PC-3 (cell line): ENCODE measurements at places on chromosomes 13 and 19. TPM values are rescaled to one million over a fixed set of nuclear protein-coding genes. Genes with fewer than 3 reads are reported as not detected.

- H3K27me3 ChIP-seq, result no peaks in the 10 kb centered on the region
- no peak overlapping the region for H3K27ac ChIP-seq
- H3K36me3 ChIP-seq, result no peaks in the 10 kb centered on the region
- peak; percentile 56 for DNase-seq
These were observed 833.9 kb downstream of the SLITRK1 start for GRCh38 chr13:83048419-83048818.

LSM7 gene
- 204 and 282 TPM in 2 replicates for total RNA-seq

DNA sequence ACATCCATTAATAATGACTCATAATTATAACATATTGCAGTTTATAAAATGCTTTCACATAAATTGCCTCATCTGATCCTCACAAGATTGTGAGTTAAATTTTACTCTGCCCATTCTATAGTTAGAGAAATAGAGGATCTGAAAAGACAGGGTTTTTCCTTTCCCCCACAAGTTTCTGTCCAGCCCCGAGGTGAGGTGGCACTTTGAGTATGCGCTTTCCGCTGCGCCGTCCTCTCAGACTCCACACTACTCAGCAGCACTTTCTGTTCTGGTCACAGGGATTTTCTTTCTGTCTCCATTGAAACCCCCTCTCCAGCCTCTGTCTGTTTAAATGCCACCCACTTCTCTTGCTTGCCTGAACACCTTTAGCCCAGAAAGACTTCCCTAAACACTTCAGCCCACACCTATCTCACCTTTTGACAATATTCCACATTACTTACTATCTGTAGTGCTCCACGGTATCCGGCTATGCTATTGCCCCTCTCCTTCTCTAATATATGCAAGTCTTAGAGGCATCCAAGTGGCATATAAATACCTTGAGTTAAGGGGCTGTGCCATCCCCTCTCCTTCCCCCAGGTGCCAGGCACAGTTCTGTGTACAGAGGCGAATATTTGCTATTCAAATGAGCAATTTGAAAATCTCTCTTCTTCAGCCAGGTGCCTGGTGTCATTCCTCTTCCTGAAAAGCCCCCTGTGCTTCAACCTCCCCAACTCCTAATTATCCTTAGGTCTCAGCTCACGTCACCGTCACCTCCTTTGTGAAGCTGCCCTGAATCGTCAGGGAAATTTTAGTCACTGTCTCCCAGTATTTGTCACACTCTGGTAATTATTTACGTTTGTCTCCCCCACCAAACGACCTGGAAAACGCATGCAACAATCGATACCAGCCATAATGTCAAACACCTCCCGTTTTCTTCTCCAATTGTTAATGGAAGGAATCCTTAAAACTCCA is 268.7 kb downstream of the NHLRC3 start:
- no peak overlapping the region for H3K4me3 ChIP-seq
- no peaks in the 10 kb centered on the region for H3K36me3 ChIP-seq
- H3K27ac ChIP-seq, result no peak overlapping the region

PODNL1 gene
- 0.92 TPM in 1 of 2 replicates, not detected in the other for total RNA-seq

GRCh38 chr19:9498183-9498902 is at the start of gene ZNF560:
TSS of gene ZNF560 (minus strand) at chr19:9498616. CDS start at chr19:9475313, 23,303 bp downstream.
- H3K27ac ChIP-seq, result no peak within 1 kb of the TSS
- no peak for DNase-seq
- no peaks in the 10 kb centered on the region for H3K27me3 ChIP-seq
- no peak within 1 kb of the TSS for H3K4me3 ChIP-seq

DNA sequence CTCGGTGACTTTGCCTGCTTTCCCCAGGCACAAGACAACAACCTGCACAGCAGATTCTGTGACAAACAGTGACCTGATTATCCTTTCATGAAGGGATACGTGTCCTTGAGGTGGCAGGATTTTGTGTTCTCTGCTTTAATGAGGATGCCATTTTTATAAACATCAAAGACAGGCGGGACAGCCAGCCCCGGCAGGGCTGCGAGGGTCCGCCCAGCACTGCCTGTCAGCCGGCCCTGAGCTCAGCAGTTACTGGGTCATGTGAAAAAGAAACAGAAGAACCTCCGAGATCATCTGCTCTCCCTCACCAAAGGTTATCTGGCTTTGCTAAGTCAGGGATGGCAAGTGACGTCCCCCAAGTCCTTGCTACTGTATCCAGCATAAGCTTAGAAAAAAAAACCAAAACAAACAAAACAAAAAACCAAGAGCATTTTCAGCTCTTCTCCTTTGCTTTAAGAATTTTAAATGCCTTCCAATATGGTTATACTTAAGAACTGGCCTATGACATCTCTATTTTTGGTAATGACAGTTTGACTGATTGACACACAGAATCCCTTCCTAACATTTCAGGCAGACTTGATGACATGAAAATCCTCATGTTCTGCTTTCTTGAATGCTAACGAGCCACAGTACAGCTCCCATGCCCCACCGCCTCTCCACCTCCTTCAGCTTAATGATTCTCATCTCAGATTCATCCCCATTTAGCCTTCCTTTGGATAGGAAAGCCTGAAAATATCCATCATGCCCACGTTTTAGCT is 666.6 kb upstream of the ARGLU1 start:
- no peak overlapping the region for H3K4me3 ChIP-seq
- H3K36me3 ChIP-seq, result no peaks in the 10 kb centered on the region
- no peaks in the 10 kb centered on the region for H3K4me1 ChIP-seq
- H3K27me3 ChIP-seq, result no peaks in the 10 kb centered on the region

HDGFL2 gene
- total RNA-seq, result 111 and 165 TPM in 2 replicates

GRCh38 chr13:36725936-36726335 is 52.1 kb downstream of the SERTM1 start:
- H3K4me3 ChIP-seq, result no peak overlapping the region
- H3K27me3 ChIP-seq, result no peaks in the 10 kb centered on the region
- no peaks in the 10 kb centered on the region for H3K4me1 ChIP-seq
- H3K36me3 ChIP-seq, result no peaks in the 10 kb centered on the region
- no peak for DNase-seq

- H3K27ac ChIP-seq, result no peak overlapping the region
- no peak overlapping the region for H3K4me3 ChIP-seq
- no peak for DNase-seq
- H3K4me1 ChIP-seq, result no peaks in the 10 kb centered on the region
These were observed 316.0 kb downstream of the FOXO1 start for GRCh38 chr13:40350283-40350992.

DNA sequence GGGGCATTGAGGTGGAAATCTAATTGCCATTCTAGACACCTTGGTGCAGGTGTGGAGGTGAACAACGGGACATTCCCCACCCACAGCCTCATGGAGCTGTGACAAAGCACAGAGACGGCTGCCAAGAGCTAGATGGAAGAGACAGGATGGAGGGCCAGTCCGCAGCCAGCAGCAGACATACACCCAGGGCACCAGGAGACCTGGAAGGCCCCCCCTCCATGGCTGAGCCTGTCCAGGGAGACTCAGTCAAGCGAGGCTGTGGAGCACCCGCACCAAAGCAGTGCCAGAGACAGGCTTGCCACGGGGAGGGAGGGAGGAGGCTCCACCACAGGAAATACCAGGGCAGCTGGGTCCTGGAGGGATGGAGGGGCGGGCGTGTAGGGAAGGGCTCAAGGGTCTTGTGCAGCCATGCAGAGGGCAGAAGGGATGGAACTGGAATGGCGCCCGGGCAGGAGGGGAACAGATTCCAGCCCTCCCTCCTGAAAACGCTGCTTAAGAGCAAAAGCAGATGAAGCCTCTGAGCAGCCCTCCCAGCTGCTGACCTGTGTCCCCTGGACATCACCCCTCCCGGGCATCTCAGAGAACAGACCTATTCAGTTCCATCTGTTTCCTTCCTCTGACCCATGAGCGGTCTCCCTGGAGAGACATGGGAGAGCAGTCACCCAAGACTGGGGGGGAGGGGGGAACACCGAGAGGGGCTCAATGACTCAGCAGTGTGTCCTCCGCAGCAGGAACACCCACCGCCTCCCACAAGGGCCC is 14.4 kb downstream of the EPS15L1 start:
- H3K4me1 ChIP-seq, result peaks cover 16% of the 10 kb centered on the region; the same call in 1 of the 2 replicates
- no peaks in the 10 kb centered on the region for H3K27me3 ChIP-seq
- no peak overlapping the region for H3K4me3 ChIP-seq
- no peaks in the 10 kb centered on the region for H3K36me3 ChIP-seq
- H3K27ac ChIP-seq, result no peak overlapping the region

GRCh38 chr19:54532528-54532927 is 29.9 kb downstream of the LAIR2 start:
- DNase-seq, result no peak
- H3K4me1 ChIP-seq, result no peaks in the 10 kb centered on the region
- no peak overlapping the region for H3K4me3 ChIP-seq
- peaks cover 98% of the 10 kb centered on the region for H3K27me3 ChIP-seq
- no peaks in the 10 kb centered on the region for H3K36me3 ChIP-seq
- H3K27ac ChIP-seq, result no peak overlapping the region

DNA sequence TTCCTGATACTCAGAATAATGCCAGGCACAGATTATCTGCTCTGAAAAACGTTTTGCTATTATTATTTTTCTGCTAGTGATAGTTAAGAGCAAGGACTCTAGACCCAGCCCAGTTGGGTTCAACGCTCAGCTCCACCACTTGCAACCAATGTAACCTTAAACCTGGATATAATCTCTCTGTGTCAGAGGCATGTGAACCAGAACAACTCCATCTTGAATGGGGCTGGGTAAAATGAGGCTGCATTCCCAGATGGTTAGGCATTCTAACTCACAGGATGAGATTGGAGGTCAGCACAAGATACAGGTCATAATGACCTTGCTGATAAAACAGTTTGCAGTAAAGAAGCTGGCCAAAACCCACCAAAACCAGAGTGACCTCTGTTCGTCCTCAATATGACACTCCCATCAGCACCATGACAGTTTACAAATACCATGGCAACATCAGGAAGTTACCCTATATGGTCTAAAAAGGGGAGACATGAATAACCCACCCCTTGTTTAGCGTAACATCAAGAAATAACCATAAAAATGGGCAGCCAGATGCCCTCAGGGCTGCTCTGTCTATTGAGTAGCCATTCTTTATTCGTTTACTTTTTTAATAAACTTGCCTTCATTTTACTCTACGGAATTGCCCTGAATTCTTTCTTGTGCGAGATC is 13.6 kb downstream of the FAM187B start:
- no peak overlapping the region for H3K27ac ChIP-seq
- no peak overlapping the region for H3K4me3 ChIP-seq
- no peaks in the 10 kb centered on the region for H3K36me3 ChIP-seq
- no peak for DNase-seq
- peaks cover 11% of the 10 kb centered on the region for H3K4me1 ChIP-seq

ANGPTL8 gene
- not detected in 2 replicates for total RNA-seq

TNFSF9 gene
- total RNA-seq, result 9.6 and 12.5 TPM in 2 replicates

- DNase-seq, result peak; percentile 2
- H3K27me3 ChIP-seq, result no peaks in the 10 kb centered on the region
- no peaks in the 10 kb centered on the region for H3K4me1 ChIP-seq
These were observed 1273.3 kb upstream of the ATXN8OS start for GRCh38 chr13:68834375-68834774.

PDX1 gene
- total RNA-seq, result 0.17 TPM in 1 of 2 replicates, not detected in the other

DNA sequence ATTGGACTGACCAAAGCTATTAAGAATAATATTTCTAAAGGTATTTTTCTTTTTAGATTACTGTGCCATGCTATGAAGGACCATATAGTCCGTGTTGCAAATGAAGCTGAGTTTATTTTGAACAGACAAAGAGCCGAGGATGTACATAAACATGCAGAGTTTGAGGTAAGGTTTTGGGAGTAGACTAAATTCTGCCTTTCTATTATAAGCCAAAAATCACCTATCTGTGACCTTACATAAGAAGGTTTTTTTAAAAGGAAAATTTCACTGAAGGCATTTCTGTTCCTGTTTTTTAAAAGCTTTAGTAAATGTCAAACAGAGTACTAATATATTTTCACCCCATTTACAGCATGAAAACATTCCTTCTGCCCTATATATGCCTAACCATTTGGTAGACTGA is 127.4 kb downstream of the MAB21L1 start:
- no peaks in the 10 kb centered on the region for H3K27me3 ChIP-seq
- H3K4me3 ChIP-seq, result no peak overlapping the region
- peaks cover 12% of the 10 kb centered on the region for H3K4me1 ChIP-seq
- H3K27ac ChIP-seq, result no peak overlapping the region
- no peak for DNase-seq

DNA sequence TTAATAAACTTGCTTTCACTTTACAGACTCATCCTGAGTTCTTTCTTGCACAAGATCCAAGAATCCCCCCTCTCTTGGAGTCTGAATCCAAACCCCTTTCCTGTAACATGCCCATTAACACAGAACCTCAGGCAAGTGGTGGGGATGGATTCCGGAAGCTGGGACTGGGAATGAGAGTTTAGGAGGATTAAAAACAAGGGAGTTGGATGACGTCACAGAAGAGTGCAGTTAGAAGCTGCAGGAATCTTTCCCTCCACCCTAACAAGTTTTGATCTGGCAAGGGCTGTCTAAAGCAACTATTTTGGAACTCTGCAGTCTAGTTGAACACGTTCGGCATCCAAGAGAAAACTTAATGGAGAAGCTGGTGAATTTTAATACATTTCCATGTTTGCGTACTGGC is 48.2 kb upstream of the PEPD start:
- peaks cover 20% of the 10 kb centered on the region; the same call in 1 of the 2 replicates for H3K27me3 ChIP-seq
- no peak overlapping the region for H3K4me3 ChIP-seq
- no peak for DNase-seq
- H3K4me1 ChIP-seq, result no peaks in the 10 kb centered on the region
- no peaks in the 10 kb centered on the region for H3K36me3 ChIP-seq
- no peak overlapping the region for H3K27ac ChIP-seq

GRCh38 chr19:10292206-10292788 is 2.5 kb downstream of the ICAM5 start:
- H3K27ac ChIP-seq, result no peak overlapping the region
- H3K4me3 ChIP-seq, result peak overlapping the region; percentile 69
- DNase-seq, result peak; percentile 83

DNA sequence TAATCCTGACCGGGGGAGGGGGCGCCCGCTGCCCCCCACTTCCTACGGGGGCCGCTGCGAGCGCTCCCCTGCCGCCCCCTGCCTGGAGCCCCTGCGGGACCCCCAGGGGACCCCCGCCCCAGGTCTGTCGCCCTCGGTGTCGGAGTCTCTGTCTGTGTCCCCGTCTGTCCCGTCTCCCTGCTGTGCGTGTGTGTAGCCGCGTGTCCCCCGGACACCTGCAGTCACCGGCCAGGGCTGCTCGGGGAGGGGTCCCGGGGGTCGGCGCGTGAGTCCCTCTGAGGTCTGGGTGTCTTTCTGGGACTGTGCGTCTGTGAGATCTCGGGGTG is 7.7 kb upstream of the NFIC start:
- H3K36me3 ChIP-seq, result no peaks in the 10 kb centered on the region
- H3K4me1 ChIP-seq, result no peaks in the 10 kb centered on the region; the same call in 1 of the 2 replicates
- H3K4me3 ChIP-seq, result peak overlapping the region; percentile 73
- H3K27me3 ChIP-seq, result no peaks in the 10 kb centered on the region

DNA sequence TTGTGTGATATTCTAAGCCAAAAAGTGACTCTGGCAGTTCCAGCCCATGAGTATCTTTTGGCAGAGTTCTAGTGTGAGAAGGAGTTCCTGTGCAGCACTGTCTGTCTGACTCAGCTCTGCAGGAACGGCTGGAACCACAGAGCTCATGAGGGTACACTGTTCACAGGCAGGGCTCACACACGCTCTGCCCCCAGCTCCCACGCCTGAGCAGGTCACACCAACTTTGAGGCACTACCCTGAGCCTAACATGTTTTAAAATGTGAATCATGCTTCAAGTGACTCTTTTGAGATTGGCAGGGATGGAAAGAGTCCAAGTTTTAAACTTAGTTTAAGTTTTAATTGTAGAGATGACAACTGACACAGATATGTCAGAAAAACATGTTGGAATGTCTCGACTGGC is 1203.3 kb downstream of the UQCRFS1 start:
- H3K27ac ChIP-seq, result no peak overlapping the region
- no peaks in the 10 kb centered on the region for H3K27me3 ChIP-seq
- no peak overlapping the region for H3K4me3 ChIP-seq
- DNase-seq, result no peak

- no peak for DNase-seq
- no peak overlapping the region for H3K27ac ChIP-seq
- H3K27me3 ChIP-seq, result no peaks in the 10 kb centered on the region
These were observed 17.4 kb downstream of the PPFIA3 start for GRCh38 chr19:49136771-49137171.

OSCAR gene
- 0.46 TPM in 1 of 2 replicates, not detected in the other for total RNA-seq

PALM3 gene
- total RNA-seq, result 2.3 and 4.8 TPM in 2 replicates
